ENCODE measurements at places on chromosomes 12 and 14. TPM values are rescaled to one million over a fixed set of nuclear protein-coding genes. Genes with fewer than 3 reads are reported as not detected.
A peak's percentile ranks its signal among the peaks of the same experiment; 100 is the strongest.

GRCh38 chr14:103087343-103087835, 3.4 kb downstream of the LBHD2 start:
- no peaks in the 10 kb centered on the region for H3K36me3 ChIP-seq
- no peak overlapping the region for H3K27ac ChIP-seq
- no peaks in the 10 kb centered on the region for H3K4me1 ChIP-seq
- H3K4me3 ChIP-seq: no peak overlapping the region

GRCh38 chr14:91298576-91298975, 54.1 kb upstream of the GPR68 start:
- H3K36me3 ChIP-seq: no peaks in the 10 kb centered on the region
- peaks cover 2% of the 10 kb centered on the region for H3K27me3 ChIP-seq

GRCh38 chr12:75981247-75982168, 50.1 kb downstream of the PHLDA1 start:
- no peaks in the 10 kb centered on the region for H3K27me3 ChIP-seq
- H3K27ac ChIP-seq: peak overlapping the region; percentile 51
- H3K4me3 ChIP-seq: no peak overlapping the region
- DNase-seq: no peak
- peaks cover 39% of the 10 kb centered on the region for H3K4me1 ChIP-seq

DNA sequence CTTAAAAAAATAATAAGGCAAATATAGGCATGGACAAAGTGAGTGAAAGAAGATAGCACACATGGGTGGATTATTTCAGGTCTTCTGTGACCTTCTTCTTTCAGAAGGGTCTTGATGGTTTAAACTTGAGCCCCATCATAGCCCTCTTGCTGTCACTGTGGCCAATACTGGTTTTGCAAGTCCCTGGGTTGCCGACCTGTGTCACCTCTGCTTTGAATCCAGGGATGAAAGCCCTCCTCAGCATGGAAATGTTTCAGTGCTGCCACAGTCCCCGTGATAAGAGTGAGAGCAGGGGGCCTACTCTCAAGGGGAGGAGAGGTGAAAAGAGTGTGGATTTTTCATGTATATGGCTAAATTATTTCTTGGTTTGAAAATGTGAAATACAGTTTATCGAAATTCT, 30.2 kb upstream of the ATF1 start:
- H3K4me1 ChIP-seq: peaks cover 5% of the 10 kb centered on the region
- no peak overlapping the region for H3K27ac ChIP-seq
- no peaks in the 10 kb centered on the region for H3K36me3 ChIP-seq
- no peak overlapping the region for H3K4me3 ChIP-seq
- no peaks in the 10 kb centered on the region for H3K27me3 ChIP-seq

DNA sequence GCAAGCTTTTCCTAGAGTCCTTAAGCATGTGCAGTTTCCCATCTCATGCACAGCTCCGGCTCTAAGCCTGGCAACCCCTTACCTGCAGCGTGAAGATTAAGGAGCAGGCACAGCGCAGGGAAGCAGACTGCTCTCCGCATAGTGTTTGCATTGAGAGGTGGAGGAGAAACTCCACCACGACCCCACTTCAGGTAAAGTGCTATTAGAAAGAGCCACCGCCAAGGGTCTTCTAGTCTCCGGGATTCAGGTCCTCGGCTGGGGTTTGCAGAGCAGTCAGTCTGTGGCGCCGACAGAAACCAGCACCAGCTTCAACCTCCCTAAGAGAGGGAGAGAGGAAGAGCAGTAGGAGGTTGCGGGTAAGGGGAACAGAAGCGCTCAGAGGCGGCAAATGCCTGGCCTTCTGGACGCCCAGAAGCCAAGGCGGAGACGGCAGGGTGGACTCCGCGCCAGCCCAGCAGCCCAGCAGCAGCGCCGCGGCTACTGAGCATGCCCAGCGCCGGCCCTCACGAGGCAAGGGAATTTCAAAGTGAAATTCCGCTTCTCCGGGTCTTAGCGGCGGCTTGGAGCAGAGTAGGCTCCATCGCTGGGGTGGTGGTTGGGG, at the start of gene PTPRR:
Gene PTPRR, minus strand, starts transcription at position 488 of the 601 bp plus-strand sequence. Its CDS starts 348 bp downstream, at position 140.
- H3K4me3 ChIP-seq: no peak within 1 kb of the TSS
- no peaks in the 10 kb centered on the region for H3K4me1 ChIP-seq
- no peaks in the 10 kb centered on the region for H3K36me3 ChIP-seq
- H3K27me3 ChIP-seq: peaks cover 5% of the 10 kb centered on the region
- H3K27ac ChIP-seq: no peak within 1 kb of the TSS
- DNase-seq: no peak

DNA sequence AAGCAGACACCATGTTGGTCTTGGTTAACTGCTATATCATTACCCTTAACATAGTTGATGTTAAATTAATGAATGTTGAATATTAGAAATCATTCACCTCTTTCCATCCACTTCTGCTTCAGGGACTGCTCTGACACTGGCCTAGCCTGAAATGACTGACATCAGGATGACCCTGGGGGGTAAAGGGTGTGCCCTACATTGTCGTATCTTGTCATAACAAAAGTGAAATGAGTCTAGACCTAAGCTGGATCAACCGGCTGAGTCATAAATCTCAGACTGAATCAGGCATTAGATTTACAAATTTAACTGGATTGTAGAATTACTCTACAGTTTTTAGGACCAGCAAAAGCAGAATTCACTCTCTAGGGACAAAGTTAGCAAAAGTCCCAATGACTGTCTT, 35.3 kb downstream of the KICS2 start:
- no peak overlapping the region for H3K4me3 ChIP-seq
- peak overlapping the region; percentile 57 for H3K27ac ChIP-seq
- DNase-seq: peak; percentile 18
- H3K36me3 ChIP-seq: no peaks in the 10 kb centered on the region

- H3K4me3 ChIP-seq: no peak overlapping the region
- H3K27ac ChIP-seq: no peak overlapping the region
- no peaks in the 10 kb centered on the region for H3K27me3 ChIP-seq
- DNase-seq: no peak
- peaks cover 5% of the 10 kb centered on the region for H3K4me1 ChIP-seq
Measured at GRCh38 chr14:73211251-73212040, 25.9 kb upstream of the PAPLN start.

DNA sequence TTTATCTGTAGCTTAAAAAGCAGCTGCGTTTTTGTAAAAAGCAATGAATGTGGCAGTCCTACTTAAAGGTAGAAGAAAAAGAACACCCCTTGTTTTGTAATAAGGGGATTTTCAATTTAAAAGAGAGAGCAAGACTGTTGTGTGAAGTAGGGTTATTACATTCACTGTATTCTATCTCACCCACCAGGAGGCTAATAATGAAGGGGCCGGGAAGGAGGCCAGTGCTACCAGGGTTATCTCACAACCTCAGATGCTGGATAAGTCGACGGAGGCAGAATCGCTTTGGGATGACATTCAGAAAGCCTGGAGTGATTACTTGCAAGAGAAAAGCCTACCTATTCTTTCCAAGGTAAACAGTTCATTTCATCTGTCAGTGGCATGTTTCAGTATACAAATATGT, 97.7 kb downstream of the RMST start:
- H3K36me3 ChIP-seq: no peaks in the 10 kb centered on the region
- no peak overlapping the region for H3K4me3 ChIP-seq
- H3K27ac ChIP-seq: no peak overlapping the region
- H3K4me1 ChIP-seq: no peaks in the 10 kb centered on the region
- no peaks in the 10 kb centered on the region for H3K27me3 ChIP-seq

GRCh38 chr12:130849561-130850417, 10.7 kb upstream of the STX2 start:
- no peak overlapping the region for H3K27ac ChIP-seq
- no peaks in the 10 kb centered on the region for H3K36me3 ChIP-seq
- H3K4me1 ChIP-seq: no peaks in the 10 kb centered on the region
- no peak for DNase-seq

GRCh38 chr14:80336608-80337106, 125.4 kb upstream of the DIO2 start:
- H3K36me3 ChIP-seq: no peaks in the 10 kb centered on the region
- H3K4me1 ChIP-seq: no peaks in the 10 kb centered on the region
- H3K4me3 ChIP-seq: no peak overlapping the region
- no peak overlapping the region for H3K27ac ChIP-seq

The CFAP251 gene
- 7.9 TPM for total RNA-seq

The BATF gene
- total RNA-seq: 0.51 TPM

The TEAD4 gene
- total RNA-seq: 7.4 TPM

The PSMB5 gene
- total RNA-seq: 166 TPM
